ENCODE measurements at places on chromosomes 2 and 18.

DNA sequence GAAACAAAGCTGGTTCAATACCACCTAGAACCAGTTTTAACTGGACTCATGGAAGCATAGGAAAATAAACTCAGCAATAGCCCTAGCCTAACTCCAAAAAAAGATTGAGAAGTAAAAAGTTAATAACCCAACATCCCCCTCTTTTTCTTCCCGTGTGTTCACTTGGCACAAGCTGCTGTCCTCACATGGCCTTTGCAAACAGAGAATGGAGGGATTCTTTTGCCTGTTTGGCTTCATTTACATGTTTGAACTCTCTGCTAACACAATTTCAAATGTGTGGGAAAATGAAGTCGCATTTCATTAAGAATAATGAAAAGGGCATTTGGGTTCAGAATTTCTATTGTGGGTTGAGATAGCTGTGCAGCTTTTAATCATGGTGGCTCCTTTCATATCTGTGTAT, 589.2 kb upstream of the LRRTM1 start:
- DNase-seq, result no peak

- no peak for DNase-seq
These were observed 7.8 kb downstream of the PIAS2 start for GRCh38 chr18:46909497-46909896.

GRCh38 chr2:206935991-206936842, 3.1 kb upstream of the CPO start:
- no peak for DNase-seq

GRCh38 chr18:14971461-14972185, 223.7 kb downstream of the ANKRD30B start:
- no peak for DNase-seq

- peak; percentile 95 for DNase-seq
These were observed at the start of gene TWSG1 for GRCh38 chr18:9334329-9334972. Gene TWSG1 (plus strand): TSS chr18:9334773. CDS start chr18:9337230, 2,457 bp downstream.

GRCh38 chr18:76764291-76764901, 58.0 kb upstream of the ZNF236 start:
- DNase-seq, result no peak

DNA sequence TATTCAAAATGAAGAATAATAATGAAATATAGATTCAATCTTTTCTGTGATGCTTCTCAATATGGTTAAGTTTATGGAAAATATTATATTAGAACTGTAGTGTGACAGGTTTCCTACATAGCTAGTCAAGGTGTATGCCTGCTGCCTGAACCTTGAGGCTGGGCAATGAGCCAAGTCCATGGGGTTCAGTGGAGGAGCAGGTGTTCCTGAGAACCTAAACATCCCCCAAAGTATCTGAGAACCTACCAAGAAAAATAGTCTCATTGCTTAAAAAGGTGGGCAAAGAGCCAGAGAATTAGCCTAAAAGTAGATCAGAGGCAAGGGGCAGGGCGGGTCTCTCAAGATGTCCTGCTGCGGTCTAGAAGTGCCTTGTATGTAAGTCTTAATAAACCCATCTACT, 185.9 kb upstream of the SPHKAP start:
- no peak for DNase-seq

DNA sequence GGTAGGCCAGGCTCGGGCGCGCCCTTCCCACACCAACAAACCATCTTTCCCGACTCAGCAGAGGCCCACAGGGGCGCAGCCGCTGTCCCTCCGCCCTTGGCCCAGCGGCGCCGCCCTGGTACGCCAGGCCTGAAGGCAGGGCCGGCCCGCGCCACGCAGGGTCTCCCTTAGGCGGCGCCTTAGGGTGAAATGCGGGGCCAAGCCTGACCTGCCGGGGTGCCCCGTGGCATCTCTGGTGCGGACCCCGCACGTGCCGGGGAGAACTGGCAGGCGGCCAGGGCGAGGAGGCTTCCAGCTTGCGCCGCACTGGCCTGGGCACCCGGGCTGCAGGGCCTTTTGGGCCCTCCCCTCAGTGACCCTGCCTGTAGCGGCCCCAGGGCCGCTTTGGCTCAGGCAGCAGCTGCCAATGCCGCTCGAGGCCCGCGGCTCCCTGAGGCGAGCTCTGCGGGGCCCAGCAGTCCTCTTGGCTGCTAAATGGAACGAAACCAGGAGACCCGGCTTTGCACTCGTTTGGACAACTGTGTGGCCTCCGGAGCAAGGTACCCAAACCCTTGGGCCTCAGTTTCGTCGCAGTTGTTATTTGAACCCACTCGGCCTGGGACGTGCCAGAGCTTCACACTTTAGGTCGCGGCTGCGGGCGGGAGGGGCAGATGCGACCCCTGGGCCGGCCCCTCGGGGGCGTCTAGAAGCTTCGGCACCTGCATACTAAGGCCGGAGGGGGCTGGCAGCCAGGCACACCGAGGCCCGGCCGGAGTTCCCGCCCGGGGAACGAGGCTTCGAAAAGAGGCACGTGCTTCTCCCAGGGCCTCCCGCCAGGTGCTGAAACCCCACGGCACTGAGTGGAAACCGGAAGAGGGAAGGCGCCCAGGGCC, 8.5 kb downstream of the OTX1 start:
- DNase-seq, result peak; percentile 27

- no peak for DNase-seq
These were observed 468.4 kb downstream of the SUCLG1 start for GRCh38 chr2:83990636-83991035.

- DNase-seq, result no peak
These were observed 14.5 kb downstream of the CD302 start for GRCh38 chr2:159783556-159783955.

GRCh38 chr2:197460649-197461048, 7.3 kb downstream of the COQ10B start:
- no peak for DNase-seq

DNA sequence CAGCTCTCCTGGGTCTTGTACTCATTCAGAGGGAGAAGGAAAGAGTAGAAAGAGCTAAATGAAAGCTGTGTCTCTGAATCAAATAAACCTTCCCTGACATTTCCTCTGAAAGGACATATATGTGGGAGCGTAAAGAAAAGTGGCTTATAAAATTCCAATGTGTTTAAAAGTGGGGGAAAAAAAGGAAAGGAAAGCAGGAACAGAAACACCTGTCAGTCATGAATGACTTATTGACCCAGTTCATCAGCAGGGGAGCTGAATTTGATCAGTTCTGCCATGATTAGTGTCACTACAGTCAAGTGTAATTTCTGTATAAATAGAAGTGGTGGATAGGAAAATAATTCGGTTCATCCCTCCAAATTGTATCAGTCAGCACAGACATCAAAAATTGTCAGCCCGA, 382.5 kb downstream of the ERBB4 start:
- no peak for DNase-seq

DNA sequence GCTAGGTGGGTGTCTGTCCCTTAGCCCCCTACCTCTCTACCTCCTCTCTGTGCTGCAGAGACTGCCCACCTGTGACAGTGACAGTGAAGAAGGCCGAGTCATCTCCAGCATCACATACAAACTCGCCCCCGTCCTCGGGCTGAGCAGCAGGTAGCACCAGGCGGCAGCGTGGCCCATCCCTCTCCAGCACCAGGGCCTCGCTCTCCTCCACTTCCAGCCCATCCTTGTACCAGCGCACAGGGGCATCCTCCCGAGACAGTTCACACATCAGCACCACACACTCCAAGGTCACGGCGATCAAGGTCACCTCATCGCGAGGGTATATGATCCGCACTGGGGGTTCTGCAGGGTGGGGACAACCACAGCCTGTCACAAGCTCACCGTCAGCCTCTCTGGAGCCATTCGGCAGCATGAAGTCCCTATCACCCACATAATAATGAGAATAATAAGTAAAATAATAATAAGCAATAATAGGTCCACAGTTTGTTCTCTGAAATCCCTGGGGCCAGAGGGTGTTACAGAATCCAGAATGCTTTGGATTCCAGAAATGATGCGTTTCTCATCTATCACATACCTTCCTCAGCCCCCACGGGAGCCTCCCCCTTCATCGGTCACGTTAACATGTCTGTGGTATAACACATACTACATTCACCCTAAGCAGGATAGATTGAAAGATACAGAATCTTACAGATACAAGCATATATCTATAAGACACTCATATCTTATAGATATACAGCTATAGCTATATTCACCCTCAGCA, 12.0 kb downstream of the OBSL1 start:
- peak; percentile 27 for DNase-seq

GRCh38 chr2:166573391-166573790, 79.3 kb upstream of the SCN7A start:
- no peak for DNase-seq

DNA sequence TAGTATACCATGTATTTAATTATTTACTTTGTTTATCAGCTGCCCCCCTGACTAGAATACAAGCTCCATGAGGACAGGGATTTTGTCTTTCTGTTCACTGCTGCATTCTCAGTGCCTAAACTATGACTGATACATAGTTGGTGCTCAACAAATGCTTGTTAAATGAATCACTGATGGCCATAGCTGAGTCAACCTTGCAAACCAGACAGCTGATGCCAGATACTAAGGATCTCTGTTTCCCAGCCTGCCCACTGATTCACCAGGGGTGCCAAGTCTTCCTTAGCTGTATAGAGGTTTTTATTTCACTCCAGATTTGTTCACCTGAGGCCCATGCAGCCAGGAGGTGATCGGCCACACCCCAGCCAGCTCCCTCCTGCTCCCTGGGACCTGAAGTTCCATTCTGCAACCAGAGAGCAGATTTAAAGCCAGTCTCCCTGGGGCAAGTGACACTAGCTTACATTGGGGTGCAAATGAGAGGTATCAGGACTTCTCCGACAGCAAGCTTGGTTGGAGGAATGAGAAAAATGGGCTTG, 92.2 kb downstream of the C1QL2 start:
- DNase-seq, result no peak
